ENCODE measurements at places on chromosomes 7 and 10.
A peak's percentile ranks its signal among the peaks of the same experiment; 100 is the strongest.

- no peak for DNase-seq
Observed at GRCh38 chr10:125880719-125881118, 373 bp downstream of the DHX32 start.

DNA sequence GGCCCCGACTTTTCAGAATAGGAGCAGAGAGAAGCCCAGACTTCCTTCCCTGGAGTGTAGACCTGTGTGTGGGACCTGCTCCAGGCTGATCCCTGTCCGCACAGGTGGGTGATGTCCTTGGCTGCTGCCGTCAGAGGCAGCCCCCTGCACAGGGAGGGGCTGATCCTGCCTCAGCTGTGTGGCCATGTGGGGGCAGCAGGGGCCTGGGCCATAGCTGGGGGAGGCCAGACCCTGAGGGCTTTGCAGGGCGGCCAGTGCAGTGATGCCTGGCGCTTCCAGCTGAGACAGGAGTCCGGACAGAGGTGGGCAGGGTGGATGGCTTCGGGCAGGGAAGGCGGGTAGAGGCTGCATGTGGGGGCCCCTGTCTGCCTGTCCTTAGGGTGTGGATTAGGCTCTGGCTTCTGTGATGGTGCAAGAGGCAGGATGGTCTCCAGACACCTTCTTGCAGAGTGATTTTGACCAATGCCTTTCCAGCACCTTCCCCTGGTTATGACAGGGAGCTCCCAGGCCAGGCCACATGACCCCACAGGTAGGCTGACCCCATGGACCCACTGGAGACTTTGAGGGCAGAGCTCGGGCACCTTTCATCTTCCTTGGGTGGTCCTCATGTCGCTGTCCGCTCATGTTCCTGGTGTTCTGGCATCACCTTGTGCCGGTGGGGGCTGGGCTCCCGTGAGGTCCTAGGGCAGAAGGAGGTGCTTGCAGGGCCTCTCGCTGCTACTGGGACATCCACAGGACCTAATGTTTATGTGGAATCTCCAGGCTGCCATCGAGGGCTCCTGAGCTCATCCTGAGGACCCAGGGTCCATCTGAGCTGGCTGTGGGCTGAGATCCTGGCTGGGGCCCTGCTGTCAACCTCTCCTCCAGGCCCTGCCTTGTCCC is 141.5 kb downstream of the ADCY1 start:
- no peak for DNase-seq

GRCh38 chr10:971150-971542 is 17.1 kb upstream of the GTPBP4 start:
- no peak for DNase-seq

GRCh38 chr10:6711408-6711841 is 131.3 kb upstream of the PRKCQ start:
- DNase-seq: no peak

DNA sequence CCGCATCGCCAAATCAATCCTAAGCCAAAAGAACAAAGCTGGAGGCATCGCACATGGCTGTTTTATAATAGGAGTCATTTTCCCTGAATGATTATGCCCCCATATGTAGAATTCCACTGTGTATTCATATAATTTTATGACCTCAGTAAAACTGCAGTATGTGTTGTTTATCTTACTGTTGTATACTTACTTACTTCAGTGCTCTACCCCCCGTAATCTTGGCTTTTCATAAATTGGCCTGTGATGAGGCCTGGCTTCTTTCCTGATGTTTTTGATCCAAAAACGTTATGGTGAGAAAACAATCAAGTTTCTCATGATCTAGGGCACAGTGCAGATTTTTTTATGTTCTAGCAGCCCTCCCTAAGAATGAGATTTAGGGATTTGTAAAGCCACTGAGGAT is 306.4 kb upstream of the FZD1 start:
- DNase-seq: no peak

DNA sequence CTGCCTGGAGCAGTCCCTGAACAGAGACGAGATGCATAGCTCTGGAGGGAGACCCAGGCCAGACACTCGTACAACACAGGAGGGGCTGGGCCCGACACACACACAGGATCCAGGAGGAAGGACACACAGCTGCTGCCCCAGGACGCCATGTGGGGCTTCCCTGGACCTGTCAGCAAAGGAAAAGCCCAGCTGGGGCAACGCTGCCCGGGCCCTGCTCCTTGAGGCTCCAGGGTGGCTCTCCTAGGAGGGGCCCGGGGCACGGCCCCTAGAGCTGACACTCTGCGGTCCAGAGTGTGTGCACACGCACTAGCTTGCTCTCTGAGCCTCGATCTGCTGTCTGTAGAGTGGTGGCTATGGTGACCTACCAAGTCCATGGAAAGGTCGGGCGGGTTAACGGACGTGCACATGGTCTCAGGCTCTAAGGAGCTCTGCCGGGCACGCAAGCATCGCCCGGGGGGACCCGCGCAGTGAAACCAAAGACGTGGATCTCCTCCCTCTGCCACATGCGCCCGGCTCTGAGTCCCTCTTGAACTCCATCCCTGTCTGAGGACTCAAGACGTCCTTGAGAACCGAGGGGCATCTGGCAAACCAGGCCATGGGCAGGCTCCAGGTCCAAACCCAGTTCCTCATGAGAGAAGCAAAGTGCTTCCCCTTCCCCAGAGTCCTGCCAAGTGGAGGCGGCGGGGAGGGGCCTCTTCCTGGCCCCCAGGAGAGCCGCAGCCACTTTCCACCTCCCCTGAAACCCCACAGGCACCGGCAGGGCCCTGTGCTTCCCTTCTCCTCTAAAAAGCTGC is 279.0 kb downstream of the ELFN1 start:
- no peak for DNase-seq

DNA sequence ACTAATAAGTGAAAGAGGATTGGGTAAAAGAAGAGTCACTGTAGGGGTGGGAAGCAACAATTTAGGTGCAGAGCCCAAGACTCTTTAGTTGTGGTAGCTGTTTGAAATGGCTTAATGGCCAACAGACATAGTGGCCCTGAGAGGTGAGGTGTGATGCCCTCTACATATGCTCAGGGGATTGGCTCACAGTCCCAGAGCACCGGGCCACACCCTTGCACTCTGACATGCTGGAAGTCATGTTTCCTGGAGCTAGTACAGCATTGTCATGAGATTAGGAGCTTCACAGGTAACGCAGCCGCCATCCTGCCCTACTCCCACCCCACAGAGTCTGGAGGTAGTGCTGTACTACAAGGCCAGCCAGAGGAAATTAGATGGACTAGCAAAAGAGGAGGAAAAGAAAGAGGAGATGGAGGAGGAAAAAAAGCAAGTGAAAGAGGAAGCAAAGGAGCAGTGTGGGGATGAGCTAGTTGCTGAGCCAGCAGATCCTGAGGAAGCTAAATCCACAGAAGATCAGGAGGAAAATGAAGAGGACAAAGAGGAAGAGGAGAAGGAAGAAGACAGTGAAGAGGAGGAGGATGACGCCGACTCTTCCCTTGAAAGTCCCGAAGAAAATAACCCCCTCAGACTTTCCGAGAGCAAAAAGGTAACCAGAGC is 14.8 kb upstream of the FLNC start:
- DNase-seq: no peak

- DNase-seq: no peak
Observed at GRCh38 chr7:30700941-30701340, 18.7 kb upstream of the CRHR2 start.

GRCh38 chr10:75408509-75408875 is 6.9 kb upstream of the ZNF503 start:
- peak; percentile 56 for DNase-seq

- DNase-seq: no peak
Observed at GRCh38 chr7:30726296-30727006, 25.5 kb upstream of the INMT start.

All from right forelimb (tissue), 1 donor.